ENCODE measurements at places on chromosomes 12 and 14. TPM values are rescaled to one million over a fixed set of nuclear protein-coding genes. Genes with fewer than 3 reads are reported as not detected.

DNA sequence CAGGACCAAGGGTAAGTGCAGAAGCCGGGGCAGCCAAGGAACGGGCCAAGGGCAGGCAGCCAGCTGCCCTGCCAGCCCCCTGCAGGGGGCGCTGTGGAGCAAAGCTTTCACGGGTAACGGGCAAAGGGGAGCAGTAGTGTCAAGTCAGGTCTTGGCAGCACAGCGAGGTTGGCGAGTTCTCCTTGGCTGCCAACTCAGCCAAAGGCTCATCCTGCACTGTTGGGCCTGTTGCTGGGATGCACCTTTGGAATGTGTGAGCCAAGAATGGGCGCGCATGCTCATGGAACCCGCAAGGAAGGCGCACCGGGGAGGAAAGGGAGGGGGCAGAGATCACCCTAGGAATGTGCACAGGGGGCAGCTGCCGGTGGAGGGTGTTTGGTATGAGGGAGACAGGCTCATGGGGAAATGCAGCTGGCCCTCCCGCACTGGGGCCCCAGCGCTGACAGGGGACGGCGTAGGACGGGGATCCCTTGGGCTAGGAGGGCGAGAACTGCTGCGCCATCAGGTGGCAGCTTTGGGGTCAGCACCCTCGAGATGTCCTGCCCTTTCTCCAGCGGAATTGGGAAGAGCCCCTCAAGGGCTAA is 138.0 kb downstream of the ASCL4 start:
- H3K36me3 ChIP-seq: no peaks in the 10 kb centered on the region
- DNase-seq: peak; percentile 60
- no peak overlapping the region for H3K27ac ChIP-seq
- peak overlapping the region; percentile 21 for H3K4me3 ChIP-seq
- H3K27me3 ChIP-seq: peaks cover 54% of the 10 kb centered on the region
- H3K4me1 ChIP-seq: no peaks in the 10 kb centered on the region

DNA sequence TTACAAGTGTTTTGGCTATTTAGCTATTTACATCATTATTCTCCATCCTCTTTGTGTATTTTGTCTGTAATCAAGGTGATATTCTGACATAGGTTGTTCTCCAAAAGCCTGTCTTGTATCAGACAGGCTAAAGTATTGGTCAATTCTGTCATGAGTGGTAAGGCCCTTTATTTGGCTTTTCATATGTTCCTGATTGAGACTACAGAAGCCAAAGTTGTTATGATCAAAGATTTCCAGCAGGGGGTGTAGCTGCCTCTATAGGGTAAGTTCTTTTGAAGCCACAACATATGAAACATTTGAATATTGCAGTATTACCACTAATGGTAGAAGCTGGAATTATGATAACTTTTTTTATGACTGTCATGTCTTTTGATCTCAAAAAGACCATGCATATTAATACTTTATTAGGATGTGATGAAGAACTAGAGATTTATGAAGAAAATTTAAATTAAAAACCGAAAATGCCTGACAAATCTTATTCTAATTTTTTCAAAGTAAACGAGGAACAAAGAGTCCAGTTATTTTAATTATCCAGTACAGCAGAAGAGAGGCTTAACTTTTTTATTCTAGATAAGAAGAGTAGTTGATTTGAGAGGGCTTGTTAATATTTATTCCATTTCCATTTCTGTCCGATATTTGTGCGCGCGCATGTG is 3.4 kb upstream of the ARHGAP5 start:
- no peaks in the 10 kb centered on the region for H3K36me3 ChIP-seq
- H3K4me1 ChIP-seq: peaks cover 8% of the 10 kb centered on the region
- no peak overlapping the region for H3K4me3 ChIP-seq
- DNase-seq: peak; percentile 88
- peaks cover 4% of the 10 kb centered on the region for H3K27me3 ChIP-seq

Gene LMNTD1
- total RNA-seq: not detected

DNA sequence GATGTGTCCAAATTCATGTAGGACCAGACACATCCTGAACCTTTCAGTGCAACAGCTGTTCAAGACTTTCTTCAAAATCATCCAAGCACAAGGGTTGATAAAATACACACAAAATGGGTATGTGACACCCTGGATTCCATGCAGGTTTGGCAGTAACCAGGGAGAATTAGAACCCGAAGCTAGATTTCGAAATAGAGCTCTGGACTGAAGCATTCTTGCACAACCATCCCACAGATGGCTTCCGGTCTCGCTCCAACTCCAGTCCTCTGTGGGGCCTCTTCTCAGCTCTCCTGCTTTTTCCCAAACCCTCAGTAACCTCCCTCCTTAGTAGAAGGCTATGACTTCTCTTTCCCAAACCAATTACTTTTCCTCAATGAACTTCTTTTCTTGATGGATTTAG is 171.3 kb downstream of the TTC7B start:
- H3K27ac ChIP-seq: no peak overlapping the region
- peak; percentile 7 for DNase-seq
- H3K36me3 ChIP-seq: no peaks in the 10 kb centered on the region
- H3K4me1 ChIP-seq: peaks cover 7% of the 10 kb centered on the region
- no peak overlapping the region for H3K4me3 ChIP-seq

GRCh38 chr12:32076941-32077340 is 29.7 kb upstream of the BICD1 start:
- no peak overlapping the region for H3K27ac ChIP-seq
- DNase-seq: no peak
- no peaks in the 10 kb centered on the region for H3K4me1 ChIP-seq
- H3K4me3 ChIP-seq: no peak overlapping the region
- no peaks in the 10 kb centered on the region for H3K27me3 ChIP-seq

GRCh38 chr12:15196678-15197505 is 24.3 kb downstream of the RERG start:
- H3K36me3 ChIP-seq: no peaks in the 10 kb centered on the region
- no peaks in the 10 kb centered on the region for H3K27me3 ChIP-seq
- no peak overlapping the region for H3K4me3 ChIP-seq
- H3K4me1 ChIP-seq: no peaks in the 10 kb centered on the region
- no peak overlapping the region for H3K27ac ChIP-seq

GRCh38 chr12:72546106-72546505 is 273.9 kb downstream of the TRHDE start:
- peaks cover 6% of the 10 kb centered on the region for H3K4me1 ChIP-seq
- no peaks in the 10 kb centered on the region for H3K36me3 ChIP-seq
- no peak for DNase-seq
- H3K4me3 ChIP-seq: no peak overlapping the region

DNA sequence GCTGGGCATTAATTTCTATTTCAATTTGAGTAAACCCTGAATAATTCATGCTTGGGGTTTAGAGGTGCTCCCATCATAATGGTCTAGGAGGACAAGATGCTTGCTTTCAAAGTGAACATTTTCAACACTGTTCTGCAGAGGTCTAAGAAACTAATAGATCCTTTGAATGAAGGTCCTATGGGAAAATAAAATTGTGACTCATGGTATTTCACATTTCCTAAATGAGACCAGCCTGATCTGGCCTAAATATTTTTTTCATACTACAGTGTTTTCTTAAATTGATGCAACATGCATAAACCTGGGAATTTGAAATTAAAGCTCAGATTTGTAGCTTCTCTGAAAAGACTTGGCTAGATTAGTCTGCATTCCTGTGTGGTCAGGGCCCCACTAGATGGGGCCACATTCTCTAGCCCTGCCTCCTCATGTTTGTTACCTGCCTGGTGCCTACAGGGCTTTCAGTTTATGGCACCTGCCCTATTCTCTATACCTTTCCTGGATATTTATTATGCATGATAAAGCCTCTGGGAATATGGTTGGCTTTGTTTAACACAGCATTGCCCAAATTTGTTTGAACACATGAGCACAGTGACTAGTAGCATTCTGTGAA is 112.7 kb downstream of the METTL25 start:
- H3K27me3 ChIP-seq: no peaks in the 10 kb centered on the region
- no peak overlapping the region for H3K27ac ChIP-seq
- H3K4me1 ChIP-seq: no peaks in the 10 kb centered on the region
- no peaks in the 10 kb centered on the region for H3K36me3 ChIP-seq
- DNase-seq: no peak

DNA sequence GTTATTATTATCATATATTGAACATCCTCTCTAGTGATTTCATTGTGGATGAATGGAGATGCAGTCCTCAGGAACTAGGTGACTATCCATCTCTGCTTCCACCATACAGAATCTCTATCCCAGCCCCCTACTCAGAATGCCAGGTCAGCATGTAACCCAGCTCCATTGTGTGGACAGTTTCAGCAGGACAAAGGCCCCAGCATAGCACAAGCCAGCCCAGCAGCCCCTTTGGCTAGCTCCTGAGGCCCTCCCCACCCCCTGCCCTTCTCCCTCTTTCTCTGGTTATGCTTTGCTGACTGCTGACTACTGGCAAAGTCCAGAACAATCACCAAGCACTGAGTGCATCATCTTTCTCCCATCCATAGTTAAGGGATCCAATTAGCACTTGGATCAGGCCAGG is 5.8 kb upstream of the SPRYD4 start:
- no peaks in the 10 kb centered on the region for H3K36me3 ChIP-seq
- no peaks in the 10 kb centered on the region for H3K27me3 ChIP-seq
- H3K27ac ChIP-seq: no peak overlapping the region
- DNase-seq: no peak
- H3K4me1 ChIP-seq: no peaks in the 10 kb centered on the region

Gene RFLNA
- 1.1 TPM for total RNA-seq

GRCh38 chr14:102246071-102246470 is 58.9 kb downstream of the MOK start:
- H3K36me3 ChIP-seq: no peaks in the 10 kb centered on the region
- peak; percentile 24 for DNase-seq
- no peak overlapping the region for H3K4me3 ChIP-seq
- no peaks in the 10 kb centered on the region for H3K4me1 ChIP-seq
- H3K27me3 ChIP-seq: no peaks in the 10 kb centered on the region

Gene PPFIA2
- 1.5 TPM for total RNA-seq

- H3K36me3 ChIP-seq: peaks cover 40% of the 10 kb centered on the region
- no peaks in the 10 kb centered on the region for H3K27me3 ChIP-seq
- H3K27ac ChIP-seq: peak overlapping the region; percentile 93
Observed at GRCh38 chr12:123602651-123603195, 824 bp downstream of the DDX55 start.

GRCh38 chr14:57999471-57999870 is 133.6 kb upstream of the SLC35F4 start:
- H3K4me1 ChIP-seq: peaks cover 66% of the 10 kb centered on the region
- no peaks in the 10 kb centered on the region for H3K27me3 ChIP-seq
- peak; percentile 50 for DNase-seq

DNA sequence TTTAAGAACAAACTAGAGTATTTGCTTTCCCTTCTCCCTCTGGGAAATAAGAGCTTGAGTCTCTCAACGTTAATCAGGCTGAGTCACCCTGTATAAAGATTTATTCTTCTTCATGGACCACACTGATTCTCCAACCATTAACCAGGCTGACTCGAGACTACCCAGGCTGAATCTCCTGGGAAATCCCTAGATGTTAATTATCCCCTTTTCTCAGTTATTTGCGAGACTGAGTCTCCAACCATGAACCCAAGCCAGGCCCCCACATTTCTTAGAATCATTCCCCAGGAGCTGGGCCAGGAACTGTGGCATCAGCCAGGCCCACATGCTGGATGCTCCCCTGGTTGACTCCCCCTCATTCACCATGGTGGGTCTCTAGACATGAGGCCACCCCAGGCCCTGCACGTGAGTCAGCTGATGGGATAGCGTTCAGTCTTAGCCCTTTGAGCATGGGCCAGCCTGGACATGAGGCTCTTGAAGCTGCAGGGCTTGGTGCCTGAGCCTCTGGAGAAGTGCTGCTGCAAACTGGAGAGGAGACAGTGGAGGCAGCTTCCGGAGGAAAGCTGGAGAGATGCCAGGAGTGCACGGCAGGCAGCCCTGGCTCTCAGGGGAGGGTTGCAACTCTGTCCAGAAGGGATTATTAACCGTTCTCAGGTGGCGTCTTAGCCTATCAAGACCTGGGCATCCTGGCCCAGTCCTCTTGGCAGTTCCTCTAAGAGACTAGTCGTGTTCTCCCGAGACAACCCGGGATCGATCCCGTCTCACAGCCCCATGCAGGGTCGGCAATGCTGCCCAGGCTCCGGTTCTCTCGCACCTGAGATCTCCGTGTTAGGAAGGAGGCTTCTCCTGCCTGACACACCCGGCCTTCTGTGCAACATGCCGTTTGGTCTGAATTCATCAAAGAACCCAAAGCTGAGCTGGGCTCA is 296.6 kb downstream of the ADGRD1 start:
- H3K27me3 ChIP-seq: no peaks in the 10 kb centered on the region
- H3K4me1 ChIP-seq: no peaks in the 10 kb centered on the region
- no peaks in the 10 kb centered on the region for H3K36me3 ChIP-seq
- no peak overlapping the region for H3K4me3 ChIP-seq
- DNase-seq: peak; percentile 27

GRCh38 chr14:98741523-98741922 is 530.5 kb downstream of the BCL11B start:
- no peaks in the 10 kb centered on the region for H3K36me3 ChIP-seq
- no peak overlapping the region for H3K4me3 ChIP-seq
- no peaks in the 10 kb centered on the region for H3K4me1 ChIP-seq
- no peaks in the 10 kb centered on the region for H3K27me3 ChIP-seq
- H3K27ac ChIP-seq: no peak overlapping the region
- DNase-seq: no peak

- DNase-seq: no peak
- no peaks in the 10 kb centered on the region for H3K27me3 ChIP-seq
- no peak overlapping the region for H3K27ac ChIP-seq
- H3K4me1 ChIP-seq: peaks cover 7% of the 10 kb centered on the region
- H3K36me3 ChIP-seq: no peaks in the 10 kb centered on the region
- H3K4me3 ChIP-seq: no peak overlapping the region
Observed at GRCh38 chr14:74575507-74575906, 36.5 kb downstream of the LTBP2 start.

Gene PTPN6
- 2.3 TPM for total RNA-seq

GRCh38 chr14:80202888-80203562 is 8.3 kb downstream of the DIO2 start:
- H3K4me3 ChIP-seq: no peak overlapping the region
- H3K36me3 ChIP-seq: no peaks in the 10 kb centered on the region
- no peaks in the 10 kb centered on the region for H3K27me3 ChIP-seq
- H3K27ac ChIP-seq: no peak overlapping the region

DNA sequence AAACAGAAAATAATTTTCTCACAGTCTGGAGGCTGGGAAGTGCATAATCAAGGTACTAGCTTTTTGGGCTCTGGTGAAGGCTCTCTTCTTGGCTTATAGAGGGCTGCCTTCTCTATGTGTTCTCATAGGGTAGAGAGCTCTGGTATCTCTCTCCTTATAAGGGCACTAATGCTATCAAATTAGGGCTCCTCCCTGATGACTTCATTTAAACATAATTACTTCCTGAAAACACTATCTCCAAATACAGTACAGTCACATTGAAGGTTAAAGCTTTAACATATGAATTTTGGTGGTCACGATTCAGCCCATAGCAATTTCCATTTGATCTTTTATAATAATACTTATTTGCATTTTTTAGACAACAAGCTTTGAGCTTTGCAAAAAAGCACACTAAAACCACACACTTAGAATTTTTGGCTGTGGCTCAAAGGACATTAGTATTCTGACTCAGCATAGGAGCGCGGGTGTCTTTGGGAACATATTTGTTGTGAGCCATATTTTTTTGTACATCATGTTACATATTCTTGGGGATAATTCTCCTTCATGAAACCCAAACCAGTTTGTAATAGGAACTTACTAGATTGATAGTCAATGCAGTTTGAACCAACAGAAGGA is 808.1 kb upstream of the FBXO33 start:
- no peak overlapping the region for H3K4me3 ChIP-seq
- no peaks in the 10 kb centered on the region for H3K27me3 ChIP-seq
- no peaks in the 10 kb centered on the region for H3K36me3 ChIP-seq

Gene SLCO1C1
- total RNA-seq: 1.5 TPM

GRCh38 chr14:72104011-72104613 is 171.9 kb downstream of the RGS6 start:
- H3K27ac ChIP-seq: no peak overlapping the region
- no peaks in the 10 kb centered on the region for H3K36me3 ChIP-seq
- no peaks in the 10 kb centered on the region for H3K4me1 ChIP-seq
- H3K27me3 ChIP-seq: peaks cover 18% of the 10 kb centered on the region

Gene FAM186B
- total RNA-seq: 0.19 TPM
